ENCODE measurements at places on chromosomes 11 and 22.
A peak's percentile ranks its signal among the peaks of the same experiment; 100 is the strongest.

DNA sequence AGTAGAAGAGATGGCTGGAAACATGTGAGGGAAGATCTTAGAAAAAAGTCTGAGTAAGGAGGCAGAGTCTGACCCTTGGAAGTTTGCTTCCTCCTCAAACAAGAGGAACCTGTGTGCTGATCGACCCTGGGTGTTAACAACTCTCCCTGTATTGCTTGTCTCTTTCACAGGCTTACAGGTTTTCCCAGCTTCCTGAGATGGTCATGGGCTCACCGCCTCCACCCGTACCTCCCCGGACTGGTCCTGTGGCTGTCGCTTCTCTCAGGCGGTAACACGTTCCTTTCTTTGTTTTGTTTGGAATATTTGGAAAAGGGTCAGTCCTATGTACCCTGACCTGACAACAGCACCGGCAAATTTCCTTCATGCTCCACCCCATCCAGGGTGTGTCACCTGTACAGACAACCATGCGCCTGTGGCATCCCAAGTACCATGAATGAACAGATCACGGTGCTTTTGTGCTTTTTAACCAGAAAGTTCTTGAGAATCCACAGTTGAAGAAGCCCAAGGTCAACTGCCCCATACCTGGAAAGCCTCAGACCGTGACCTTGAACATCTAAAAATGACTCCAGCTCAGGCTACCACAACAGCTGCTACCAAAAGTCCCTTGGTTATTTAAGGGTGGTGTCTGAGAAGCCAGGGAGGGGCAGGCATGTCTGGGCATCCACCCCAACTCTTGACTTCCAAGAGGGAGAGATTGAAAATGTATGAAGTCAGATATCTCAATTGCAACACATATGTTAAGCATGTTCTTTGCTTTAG is 44.6 kb downstream of the C11orf91 start:
- no peak for DNase-seq

DNA sequence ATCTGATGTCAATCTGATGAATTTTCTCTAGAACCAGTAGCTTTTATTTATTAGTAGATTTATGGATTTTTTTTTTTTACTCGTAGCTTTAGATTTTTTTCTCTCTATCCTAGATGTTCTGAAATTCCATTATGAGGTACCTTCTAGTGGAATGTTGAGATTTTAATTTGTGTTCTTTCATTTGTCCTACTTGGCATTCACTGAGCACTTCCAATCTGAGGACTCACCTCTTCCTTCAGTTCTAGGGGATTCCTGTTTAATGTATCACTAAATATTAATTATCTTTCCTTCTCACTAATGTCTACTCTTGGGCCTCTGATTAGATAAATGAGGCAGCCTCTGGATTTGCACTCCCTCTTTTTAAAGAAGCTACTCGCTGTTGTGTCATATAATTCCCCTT is 40.2 kb upstream of the WNT7B start:
- no peak for DNase-seq

- no peak for DNase-seq
Measured at GRCh38 chr11:29679996-29680395, 336.8 kb downstream of the KCNA4 start.

DNA sequence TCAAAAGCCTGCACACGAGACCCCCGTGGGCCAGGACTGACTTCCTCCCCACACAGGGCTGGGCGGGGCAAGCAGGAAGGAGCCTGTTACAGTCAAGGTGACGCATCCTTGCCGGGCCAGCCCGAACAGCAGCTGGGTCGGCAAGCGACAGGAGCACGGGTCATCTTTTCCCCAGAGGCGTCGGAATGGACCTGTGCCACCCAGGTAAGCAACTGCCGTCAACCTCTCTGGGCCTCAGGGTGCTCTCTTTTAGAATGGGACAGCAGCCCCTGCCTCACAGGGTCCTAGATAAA is at the start of gene CYTH4:
CYTH4 (plus strand) TSS at position 124 of the 293 bp plus-strand sequence; CDS start at position 186, 62 bp downstream.
- peak; percentile 46 for DNase-seq

DNA sequence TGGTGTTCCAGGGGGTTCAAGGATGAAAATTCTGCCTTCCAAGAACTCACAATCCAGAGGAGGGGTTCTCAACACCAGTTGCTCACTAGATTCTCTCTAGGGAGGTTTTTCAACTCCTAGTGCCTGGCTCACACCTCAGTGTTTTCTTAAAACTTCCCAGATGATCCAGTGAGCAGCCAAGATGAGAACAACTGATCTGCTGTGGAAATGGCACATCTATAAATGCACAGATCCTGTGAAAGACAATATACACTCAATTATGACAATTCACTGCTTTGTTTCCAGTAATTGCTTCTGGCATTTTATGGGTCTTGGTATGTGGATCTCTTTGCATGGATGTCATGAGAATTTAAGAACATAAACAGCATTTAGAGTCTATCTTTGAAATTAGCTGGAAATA is 45.2 kb upstream of the PRSS23 start:
- DNase-seq, result no peak

DNA sequence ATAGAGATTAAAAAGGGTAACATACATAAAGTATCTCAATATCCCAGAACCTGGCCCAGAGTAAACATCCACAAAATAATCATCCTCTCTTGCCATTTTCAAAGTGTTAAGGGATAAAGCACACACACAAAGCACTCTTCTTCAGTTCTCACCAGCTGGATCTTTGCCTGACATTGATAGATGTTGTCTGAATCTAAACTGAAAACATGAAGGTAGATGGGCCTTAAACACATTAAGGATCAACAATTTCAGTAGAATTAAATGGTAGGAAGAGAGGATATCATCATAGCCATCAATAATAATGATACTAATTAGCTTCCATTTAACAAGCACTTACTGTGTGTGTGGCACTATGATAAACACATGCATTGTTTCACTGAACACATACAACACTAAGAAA is 261.1 kb downstream of the OPCML start:
- no peak for DNase-seq

DNA sequence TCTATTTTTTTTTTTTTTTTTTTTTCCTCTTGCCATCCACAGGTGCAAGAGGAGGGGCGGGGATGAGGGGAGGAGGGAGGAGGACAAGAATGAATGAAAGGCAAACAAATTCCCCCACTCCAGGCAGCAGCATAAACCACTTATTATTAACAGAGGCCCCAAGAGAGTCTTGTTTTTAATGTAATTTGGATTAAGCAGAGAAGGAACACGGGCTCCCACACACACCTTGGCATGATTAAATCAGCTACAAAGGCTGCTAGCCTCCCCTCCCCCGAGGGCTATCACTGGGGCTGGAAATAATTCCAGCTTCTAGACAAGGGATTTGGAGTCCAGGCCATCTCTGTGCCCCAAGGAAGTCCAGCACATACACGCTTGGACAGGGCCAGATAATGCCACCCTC is 93.4 kb upstream of the DRD2 start:
- DNase-seq, result no peak

GRCh38 chr11:20034941-20035340 is 125.3 kb downstream of the DBX1 start:
- DNase-seq, result no peak

- no peak for DNase-seq
Measured at GRCh38 chr11:116692318-116693101, 80.3 kb downstream of the BUD13 start.

DNA sequence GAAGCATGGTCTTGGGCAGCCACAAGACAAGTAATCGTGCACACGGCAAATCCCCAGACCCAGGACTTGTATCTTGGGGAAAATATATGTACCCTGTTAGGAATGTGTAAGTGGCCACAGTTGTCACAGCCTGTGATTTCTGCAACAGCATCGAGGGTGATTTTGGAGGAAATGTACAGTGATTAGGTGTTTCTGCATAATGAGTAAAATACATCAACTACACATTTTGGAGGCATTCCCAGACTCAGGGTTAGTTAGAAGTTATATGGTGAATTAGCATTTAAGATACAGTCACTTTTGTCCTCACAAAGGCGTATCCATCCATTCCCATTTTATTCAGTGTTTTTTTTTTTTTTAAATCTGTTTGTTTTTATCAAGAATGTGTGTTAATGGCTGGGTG is 28.4 kb downstream of the SUSD2 start:
- no peak for DNase-seq

- no peak for DNase-seq
Measured at GRCh38 chr22:42842658-42843370, 14.3 kb downstream of the ARFGAP3 start.

DNA sequence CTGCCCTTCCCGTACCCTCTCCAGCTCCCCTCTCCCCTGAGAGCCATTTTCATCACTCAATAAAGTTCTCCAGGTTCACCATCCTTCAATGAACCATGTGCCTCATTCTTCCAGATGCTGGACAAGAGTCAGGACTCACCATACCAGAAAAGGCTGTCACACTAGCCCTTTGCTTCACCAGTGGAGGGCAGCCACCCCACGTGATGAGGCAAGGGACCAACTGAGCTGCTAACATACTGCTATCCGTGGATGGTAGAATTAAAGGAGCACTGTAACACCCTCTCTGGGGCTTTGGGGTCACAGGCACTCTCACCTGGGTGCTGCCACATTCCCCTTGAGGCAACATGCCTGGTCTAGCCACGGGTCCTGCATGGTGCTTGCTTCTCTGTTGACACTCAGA is 13.1 kb upstream of the OR5I1 start:
- DNase-seq, result no peak

DNA sequence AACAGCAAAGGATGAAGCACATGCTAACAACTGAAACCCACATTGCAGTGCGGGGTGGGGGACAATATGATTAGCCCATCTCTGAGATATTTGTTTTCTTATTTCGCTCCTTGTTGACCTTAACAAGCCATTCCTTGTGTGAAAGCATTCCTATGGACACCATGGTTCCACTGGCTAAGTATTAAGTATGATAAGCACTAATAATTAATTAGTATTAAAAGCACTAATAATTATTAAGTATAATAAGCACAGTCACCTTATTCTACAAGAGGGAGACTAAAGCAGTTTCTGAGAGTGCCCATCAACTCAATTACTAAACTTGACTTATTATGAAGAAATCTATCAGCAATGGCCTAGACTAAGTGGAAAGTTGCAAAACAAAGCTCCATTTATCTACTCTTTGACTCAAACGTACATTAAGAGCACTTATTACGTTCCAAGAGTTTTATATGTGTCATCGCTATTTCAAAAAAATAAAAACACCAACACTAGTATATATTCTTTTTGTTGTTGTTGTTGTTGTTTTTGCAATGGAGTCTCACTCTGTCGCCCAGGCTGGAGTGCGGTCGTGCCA is 65.3 kb downstream of the RBFOX2 start:
- no peak for DNase-seq

- DNase-seq, result no peak
Measured at GRCh38 chr11:57325735-57326048, 940 bp upstream of the TNKS1BP1 start.

- DNase-seq, result no peak
Measured at GRCh38 chr11:14612694-14613093, 30.9 kb upstream of the PDE3B start.

- DNase-seq, result no peak
Measured at GRCh38 chr22:50545522-50546325, at the start of gene KLHDC7B. Gene KLHDC7B (plus strand): TSS chr22:50545899. CDS start chr22:50546244, 345 bp downstream.

DNA sequence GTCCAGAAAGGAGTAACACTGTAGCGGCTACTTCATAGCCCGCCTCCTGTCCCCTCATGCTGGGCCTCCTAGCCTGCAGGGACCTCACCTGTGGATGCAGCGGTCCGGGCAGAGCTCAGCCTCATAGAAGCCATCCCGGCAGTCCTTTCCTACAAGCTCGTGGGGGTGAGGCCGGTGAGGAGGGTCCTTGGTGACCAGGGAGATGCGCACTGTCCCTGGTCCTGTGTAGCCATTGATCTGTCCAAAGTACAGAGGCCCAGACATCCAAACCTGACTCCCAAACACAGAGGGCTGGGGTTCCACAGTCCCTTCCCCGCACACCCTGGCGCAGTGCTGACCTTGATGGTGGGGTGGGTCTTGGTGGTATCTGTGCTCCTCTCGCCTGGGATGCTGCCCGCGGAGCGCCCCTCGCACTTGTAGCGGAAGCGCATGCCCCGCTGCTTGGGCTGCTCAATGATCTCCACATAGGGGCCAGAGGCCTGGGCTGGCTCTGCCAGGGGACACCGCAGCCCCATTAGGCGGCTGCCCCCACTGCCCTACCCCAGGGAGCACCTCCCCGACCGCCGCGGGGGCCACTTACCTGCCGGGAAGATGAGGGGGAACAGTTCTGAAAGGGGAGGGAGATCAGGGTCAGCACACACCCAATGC is 993 bp downstream of the RELA start:
- DNase-seq, result no peak

DNA sequence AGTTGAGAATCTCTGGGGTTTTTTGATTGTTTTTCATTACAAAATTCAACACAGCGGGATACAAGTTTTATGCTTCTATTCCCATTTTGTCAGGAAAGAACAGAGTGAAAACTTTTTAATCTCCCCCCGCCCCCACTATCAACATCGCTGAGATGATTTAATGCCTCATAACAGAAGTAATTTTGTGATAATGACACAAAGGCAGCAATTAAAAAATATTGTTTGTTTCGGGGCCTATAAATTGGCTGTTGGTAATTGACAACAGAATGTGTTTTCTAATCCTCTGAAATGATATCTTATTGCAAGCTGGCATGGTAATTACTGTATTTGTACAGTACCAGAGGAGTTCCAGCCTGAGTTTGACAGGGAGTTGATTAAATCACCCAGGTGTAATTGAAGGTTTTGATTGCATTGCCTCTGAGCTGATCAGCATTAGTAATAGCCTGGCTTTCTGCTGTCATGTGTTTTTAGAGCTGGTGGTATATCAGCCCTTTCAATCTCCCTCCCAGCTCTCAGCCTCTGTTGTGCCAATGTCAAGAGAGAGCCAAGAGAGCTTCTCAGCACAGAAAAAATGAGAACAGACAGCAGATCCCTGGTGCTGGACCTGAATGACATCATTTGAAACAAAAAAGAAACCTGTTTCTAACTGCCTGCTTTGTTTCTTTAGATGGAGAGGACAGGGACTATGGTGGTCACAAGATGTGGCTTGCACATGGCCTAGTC is 265.1 kb downstream of the FAM76B start:
- DNase-seq, result no peak

GRCh38 chr11:83102834-83103233 is 31.1 kb upstream of the RAB30 start:
- DNase-seq, result no peak

- DNase-seq, result no peak
Measured at GRCh38 chr11:86582898-86583297, 89.5 kb downstream of the ME3 start.

- no peak for DNase-seq
Measured at GRCh38 chr11:100851147-100851546, 164.1 kb downstream of the ARHGAP42 start.

DNA sequence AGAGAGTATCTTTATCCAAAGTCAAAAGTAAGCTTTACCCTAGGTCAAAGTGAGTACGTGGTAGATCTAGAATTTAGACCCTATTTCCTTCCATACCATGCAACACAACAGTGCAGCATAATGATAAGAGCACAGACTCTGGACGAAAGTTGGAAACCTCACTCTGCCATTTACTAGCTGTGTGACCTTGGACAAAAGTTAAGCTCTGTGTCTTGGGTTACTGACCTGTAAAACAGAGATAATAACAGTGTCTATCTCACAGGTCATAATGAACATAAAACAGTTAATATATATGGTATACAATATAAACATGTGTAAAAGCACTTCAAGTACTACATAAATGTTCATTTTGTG is 13.6 kb upstream of the CHRNA10 start:
- no peak for DNase-seq

GRCh38 chr11:19679952-19680828 is 32.4 kb upstream of the NAV2 start:
- DNase-seq, result no peak
